ENCODE measurements at places on chromosomes 1 and 21. TPM values are rescaled to one million over a fixed set of nuclear protein-coding genes. Genes with fewer than 3 reads are reported as not detected.

The LIN28A gene
- total RNA-seq = not detected

The OR10J1 gene
- not detected for total RNA-seq

The KRTAP19-3 gene
- total RNA-seq = not detected

The SPTA1 gene
- total RNA-seq = not detected

The TIPRL gene
- total RNA-seq = 46.1 TPM

The SLC27A3 gene
- total RNA-seq = 22.5 TPM

The RFX5 gene
- 118 TPM for total RNA-seq

The FAM131C gene
- total RNA-seq = 1.3 TPM

The DARS2 gene
- 26.3 TPM for total RNA-seq

The FBXO2 gene
- total RNA-seq = 2.0 TPM

The S100A7 gene
- not detected for total RNA-seq

The ELOVL1 gene
- 72.8 TPM for total RNA-seq

The RCAN1 gene
- total RNA-seq = 8.4 TPM

The CRNN gene
- not detected for total RNA-seq

The KLHDC8A gene
- total RNA-seq = not detected

The OR2W3 gene
- total RNA-seq = not detected

The MROH9 gene
- total RNA-seq = not detected

The CDK11B gene
- 37.0 TPM for total RNA-seq

The KRTAP26-1 gene
- not detected for total RNA-seq

The PRRX1 gene
- total RNA-seq = not detected

The GREM2 gene
- 1.1 TPM for total RNA-seq

The SLAMF6 gene
- total RNA-seq = 35.2 TPM

The PTAFR gene
- total RNA-seq = 0.49 TPM

The WNT9A gene
- 0.27 TPM for total RNA-seq

The PLA2G5 gene
- total RNA-seq = not detected

The PLCH2 gene
- total RNA-seq = 14.0 TPM

The ETV3L gene
- not detected for total RNA-seq

The AK5 gene
- total RNA-seq = 0.93 TPM

The GPR3 gene
- 0.32 TPM for total RNA-seq

The SH2D2A gene
- 243 TPM for total RNA-seq

The TAS1R1 gene
- total RNA-seq = not detected

The TMEM82 gene
- not detected for total RNA-seq

The FCRLB gene
- total RNA-seq = 0.20 TPM

The SPRR4 gene
- not detected for total RNA-seq

The SKI gene
- 67.5 TPM for total RNA-seq

The ID3 gene
- total RNA-seq = 10.8 TPM

The AGT gene
- total RNA-seq = not detected

The SERPINC1 gene
- total RNA-seq = not detected

The CHRNB2 gene
- not detected for total RNA-seq

The C1orf56 gene
- 1.2 TPM for total RNA-seq

The ARHGAP29 gene
- total RNA-seq = 0.07 TPM

The NBPF26 gene
- 10.7 TPM for total RNA-seq

The USP48 gene
- total RNA-seq = 81.6 TPM

The FAAP20 gene
- 42.6 TPM for total RNA-seq

The ALDH4A1 gene
- 3.6 TPM for total RNA-seq

The KIF14 gene
- total RNA-seq = 17.0 TPM

The CD53 gene
- total RNA-seq = 581 TPM

The NID1 gene
- total RNA-seq = 0.17 TPM

The CELF3 gene
- not detected for total RNA-seq

The SWT1 gene
- total RNA-seq = 3.5 TPM

The FAM177B gene
- total RNA-seq = not detected

The LRRC53 gene
- total RNA-seq = not detected

The NCF2 gene
- total RNA-seq = 25.8 TPM

The C1QB gene
- not detected for total RNA-seq

The SDE2 gene
- 24.5 TPM for total RNA-seq

The TFF3 gene
- not detected for total RNA-seq

The CNR2 gene
- 0.05 TPM for total RNA-seq

Measured in T-helper 1 cell treated with Interleukin-12 subunit alpha and Interleukin-12 subunit beta and Interleukin-4 antibody, amounts not matched to agents 30 ng/mL and 1 ng/mL, for 36 hours (primary cell).